ENCODE measurements at places on chromosomes 1 and 21. TPM values are rescaled to one million over a fixed set of nuclear protein-coding genes. Genes with fewer than 3 reads are reported as not detected.
A peak's percentile ranks its signal among the peaks of the same experiment; 100 is the strongest.

DNA sequence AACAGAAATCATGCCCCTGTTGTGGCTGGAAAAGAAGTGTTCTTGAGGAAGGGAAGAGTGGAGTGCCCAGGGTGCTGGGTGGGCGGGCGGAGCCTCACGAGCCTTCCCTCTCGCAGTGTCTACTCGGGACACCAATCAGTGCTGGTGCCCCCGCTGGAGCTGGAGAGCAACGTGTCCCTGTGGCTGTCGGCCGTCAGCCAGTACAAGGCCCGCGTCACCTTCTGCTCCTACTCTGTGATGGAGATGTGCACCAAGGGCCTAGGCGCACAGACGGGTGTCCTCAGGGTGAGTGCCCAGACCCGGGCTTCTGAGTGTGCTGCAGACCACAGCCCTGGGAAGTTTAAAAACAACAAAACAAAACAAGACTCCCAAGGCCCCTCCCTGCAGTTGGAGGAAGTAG, 47.4 kb downstream of the S100B start:
- H3K4me3 ChIP-seq, result no peak overlapping the region
- peaks cover 12% of the 10 kb centered on the region for H3K36me3 ChIP-seq
- no peaks in the 10 kb centered on the region for H3K4me1 ChIP-seq
- no peak overlapping the region for H3K27ac ChIP-seq
- DNase-seq, result no peak
- H3K27me3 ChIP-seq, result no peaks in the 10 kb centered on the region

NBPF8 gene
- 11.0 TPM for total RNA-seq

ITPKB gene
- 0.86 TPM for total RNA-seq

DNA sequence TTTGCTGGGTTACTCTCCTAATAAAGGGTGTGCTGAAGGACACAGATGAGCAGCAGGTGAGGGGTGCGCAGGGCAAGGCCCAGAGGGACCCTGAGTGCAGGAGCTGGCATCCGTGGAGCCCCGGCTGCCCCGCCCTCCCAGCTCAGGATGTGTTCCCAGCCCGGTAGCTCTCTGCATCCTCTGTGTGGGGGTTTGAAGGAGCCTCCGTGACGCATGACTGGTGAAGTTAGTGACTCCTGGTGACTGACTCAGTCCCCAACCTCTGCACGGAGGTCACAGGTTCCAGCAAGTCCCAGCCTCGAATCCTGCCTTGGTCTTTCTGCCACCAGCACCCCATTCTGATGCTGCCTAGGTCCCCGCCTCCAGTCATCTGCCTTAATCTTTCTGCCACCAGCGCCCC, 21.6 kb upstream of the TSPEAR start:
- no peaks in the 10 kb centered on the region for H3K36me3 ChIP-seq
- no peak overlapping the region for H3K4me3 ChIP-seq
- no peaks in the 10 kb centered on the region for H3K4me1 ChIP-seq
- no peak for DNase-seq
- H3K27me3 ChIP-seq, result peaks cover 20% of the 10 kb centered on the region

- H3K4me1 ChIP-seq, result peaks cover 3% of the 10 kb centered on the region
- H3K27ac ChIP-seq, result no peak overlapping the region
- no peak for DNase-seq
These were observed 26.6 kb upstream of the HMGN1 start for GRCh38 chr21:39375446-39375845.

- no peak overlapping the region for H3K27ac ChIP-seq
- H3K36me3 ChIP-seq, result no peaks in the 10 kb centered on the region
- H3K4me3 ChIP-seq, result no peak overlapping the region
These were observed 7.1 kb upstream of the C1orf159 start for GRCh38 chr1:1122981-1123480.

DNA sequence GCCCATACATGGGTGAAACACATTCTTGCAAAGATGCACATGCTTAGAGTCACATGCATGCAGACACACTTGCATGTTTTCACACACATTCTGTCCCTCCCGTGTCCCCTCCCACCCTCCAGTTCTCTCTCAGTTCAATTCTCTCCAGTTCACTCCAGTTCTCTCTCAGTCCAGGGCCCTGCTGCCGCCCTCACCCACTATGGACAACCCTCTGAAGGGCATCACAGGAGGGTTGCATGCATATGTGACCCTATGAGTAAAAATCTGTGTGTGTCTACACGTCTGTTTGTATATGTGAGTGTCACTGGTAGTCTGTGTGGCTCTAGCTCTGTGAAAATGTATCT, 21.8 kb upstream of the ADGRB2 start:
- H3K36me3 ChIP-seq, result no peaks in the 10 kb centered on the region
- H3K4me1 ChIP-seq, result peaks cover 15% of the 10 kb centered on the region
- H3K27ac ChIP-seq, result no peak overlapping the region
- H3K4me3 ChIP-seq, result no peak overlapping the region

KCND3 gene
- 0.13 TPM for total RNA-seq

- DNase-seq, result peak; percentile 89
- no peaks in the 10 kb centered on the region for H3K36me3 ChIP-seq
- peak overlapping the region; percentile 23 for H3K27ac ChIP-seq
- H3K27me3 ChIP-seq, result no peaks in the 10 kb centered on the region
- H3K4me3 ChIP-seq, result no peak overlapping the region
- H3K4me1 ChIP-seq, result peaks cover 23% of the 10 kb centered on the region
These were observed 134.2 kb downstream of the GDAP2 start for GRCh38 chr1:117795190-117795589.

ST6GALNAC3 gene
- total RNA-seq, result not detected

DNA sequence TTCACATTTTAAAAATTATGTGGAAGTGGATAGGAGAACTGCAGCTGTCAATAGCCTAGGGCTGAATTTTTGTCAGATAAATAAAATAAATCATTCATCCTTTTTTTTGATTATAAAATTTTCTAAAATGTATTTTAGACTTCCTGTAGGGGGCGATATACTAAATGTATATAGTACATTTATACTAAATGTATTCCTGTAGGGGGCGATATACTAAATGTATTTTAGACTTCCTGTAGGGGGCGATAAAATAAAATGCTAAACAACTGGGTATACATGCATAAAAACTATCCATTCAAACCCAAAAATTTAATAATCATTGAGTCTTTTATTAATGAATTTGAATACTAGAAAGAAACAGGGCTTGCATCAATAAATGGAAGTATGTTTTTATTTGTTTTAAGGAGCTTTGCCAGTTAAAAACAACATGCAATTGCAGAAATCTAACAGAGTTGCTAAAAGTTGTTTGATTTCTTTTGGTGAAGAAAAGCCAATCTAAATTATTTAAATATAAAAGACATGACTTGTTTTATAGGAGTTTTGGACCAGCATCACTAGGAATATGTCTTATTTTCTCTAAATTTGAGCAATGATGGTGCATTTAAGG, 31.4 kb downstream of the CLCA1 start:
- H3K4me3 ChIP-seq, result no peak overlapping the region
- no peak overlapping the region for H3K27ac ChIP-seq
- peaks cover 4% of the 10 kb centered on the region for H3K4me1 ChIP-seq
- no peaks in the 10 kb centered on the region for H3K27me3 ChIP-seq
- no peaks in the 10 kb centered on the region for H3K36me3 ChIP-seq

GRCh38 chr1:45953934-45954847, 150.8 kb downstream of the MAST2 start:
- no peaks in the 10 kb centered on the region for H3K36me3 ChIP-seq
- peak overlapping the region; percentile 62 for H3K27ac ChIP-seq
- DNase-seq, result peak; percentile 90
- H3K27me3 ChIP-seq, result no peaks in the 10 kb centered on the region
- peaks cover 20% of the 10 kb centered on the region for H3K4me1 ChIP-seq
